ENCODE measurements at places on chromosomes 6 and 20.

DNA sequence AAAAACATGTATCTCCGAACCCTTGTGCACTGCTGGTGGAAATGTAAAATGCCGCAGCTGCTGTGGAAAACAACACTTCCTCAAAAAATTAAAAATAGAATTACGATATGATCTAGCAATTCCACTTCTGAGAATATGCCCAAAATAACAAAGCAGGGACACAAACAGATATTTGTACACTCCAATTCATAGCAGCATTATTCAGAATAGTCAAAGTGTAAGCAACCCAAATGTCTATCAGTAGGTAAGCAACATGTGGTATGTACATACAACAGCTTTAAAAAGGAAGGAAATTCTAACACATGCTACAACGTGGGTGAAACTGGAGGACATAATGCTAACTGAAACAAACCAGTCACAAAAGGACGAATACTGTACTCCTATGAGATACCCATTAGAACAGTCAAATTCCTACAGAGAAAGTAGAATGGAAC lies 5.7 kb upstream of the RAB5IF start:
- DNase-seq = no peak

DNA sequence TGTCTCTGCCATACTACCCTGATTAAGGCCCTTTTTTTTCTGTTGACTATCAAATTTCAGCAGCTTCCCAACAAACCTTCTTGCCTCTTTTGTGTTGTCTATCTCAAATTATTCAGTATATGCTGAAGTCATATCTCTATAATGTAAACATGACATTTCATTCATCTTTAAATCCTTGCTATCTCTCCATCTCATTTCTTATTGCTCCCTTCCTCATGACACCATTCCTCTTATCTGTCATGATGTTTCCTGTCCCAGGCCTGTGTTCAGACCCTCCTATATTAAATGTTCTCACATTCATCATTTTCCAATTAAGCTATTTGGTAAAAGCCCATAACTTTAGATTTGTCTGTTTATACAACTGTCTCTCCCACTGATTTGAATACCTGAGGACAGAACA lies 482.6 kb downstream of the EPM2A start:
- DNase-seq = no peak

DNA sequence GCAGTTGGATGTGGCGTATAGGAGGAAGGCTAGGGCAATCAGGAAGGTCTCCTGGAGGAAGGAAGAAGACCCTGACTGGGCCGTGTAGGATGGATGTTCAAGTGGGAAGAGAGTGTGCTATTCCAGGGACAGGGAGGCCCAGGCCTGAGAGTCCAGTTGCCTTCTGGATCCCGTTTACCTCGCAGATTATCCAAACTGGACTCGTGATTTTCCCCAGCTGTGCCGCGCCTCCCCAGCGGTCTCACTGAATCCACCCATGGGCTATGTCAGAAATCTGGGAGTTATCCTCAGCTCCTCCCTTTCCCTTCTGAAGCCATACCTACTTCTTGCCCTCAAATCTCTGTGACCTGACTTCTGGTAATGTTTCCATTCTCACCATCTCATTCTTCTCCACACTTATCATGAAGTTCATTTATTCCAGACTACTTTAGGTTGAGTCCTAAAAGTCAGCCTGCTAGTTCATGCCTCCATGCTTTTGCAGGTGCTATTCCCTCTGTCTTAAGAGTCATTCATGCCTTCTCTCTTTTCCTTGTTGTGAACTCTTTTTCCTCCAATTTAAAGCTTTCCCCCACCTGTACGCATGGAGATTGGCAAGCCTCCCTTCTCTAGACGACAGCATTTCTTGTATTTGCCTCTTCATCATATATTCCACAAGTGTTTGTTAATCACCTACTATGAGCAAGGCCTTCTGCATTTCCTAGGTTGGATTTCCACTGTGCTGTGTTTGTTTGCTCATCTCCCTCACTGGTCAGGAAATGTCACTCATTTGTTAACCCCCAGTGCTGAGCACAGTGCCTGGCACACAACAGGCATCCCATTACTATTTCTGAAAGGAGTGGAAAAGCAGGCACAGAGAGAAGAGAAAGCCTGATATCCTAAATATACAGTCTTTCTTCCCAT lies 2.7 kb downstream of the SDCBP2 start:
- DNase-seq = no peak

DNA sequence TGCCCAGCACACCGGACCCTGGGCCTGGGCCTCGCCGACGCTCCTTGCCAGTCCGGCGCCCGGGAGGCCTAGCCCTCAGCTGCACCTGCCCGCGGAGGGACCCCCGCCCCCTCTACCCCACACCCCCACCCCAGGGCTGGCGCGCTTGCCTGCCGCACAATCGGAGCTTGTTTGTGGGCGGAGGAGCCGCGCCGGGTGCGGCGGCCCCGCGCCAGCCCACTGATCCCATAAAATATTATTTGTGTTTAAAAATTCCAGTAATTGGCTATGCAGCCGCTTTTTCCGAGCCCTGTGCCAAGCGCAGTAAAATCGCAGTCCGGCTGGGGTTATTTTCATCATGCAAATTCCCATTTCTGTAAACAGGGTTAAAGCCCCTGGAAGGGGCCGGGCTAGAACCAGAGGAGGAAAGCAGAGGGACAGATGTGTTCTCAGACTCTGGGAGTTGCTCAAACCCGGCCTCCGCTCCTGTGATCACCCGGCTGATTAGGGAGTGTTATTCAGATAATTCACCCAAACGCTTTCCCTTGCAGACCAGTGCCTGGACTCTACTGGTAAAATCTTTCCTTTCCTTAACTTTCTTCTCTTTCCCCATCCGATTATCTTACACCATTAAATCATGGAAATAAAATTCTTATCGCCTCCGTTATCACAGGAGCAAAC lies 93.1 kb downstream of the NCR2 start:
- DNase-seq = no peak

DNA sequence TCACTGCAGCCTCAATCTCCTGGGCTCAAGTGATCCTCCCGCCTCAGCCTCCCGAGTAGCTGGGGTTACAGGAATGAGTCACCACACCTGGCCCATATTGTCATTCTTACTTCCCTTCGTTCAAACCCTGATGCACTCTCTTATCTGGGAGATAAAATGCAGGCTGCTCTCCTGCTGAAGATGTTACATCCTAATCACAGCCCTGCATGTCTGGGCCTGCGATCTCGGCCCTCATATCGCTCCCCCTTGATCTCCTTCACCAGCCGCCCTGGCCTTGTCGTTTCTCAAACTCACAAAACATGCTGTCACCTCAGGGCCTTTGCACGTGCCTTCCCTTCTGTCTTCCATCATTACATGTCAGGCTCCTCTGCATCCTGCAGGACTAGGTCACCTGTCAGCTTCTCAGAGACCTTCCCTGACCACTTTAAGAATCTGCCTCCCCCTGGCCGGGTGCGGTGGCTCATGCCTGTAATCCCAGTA lies 8.8 kb upstream of the C20orf203 start:
- no peak for DNase-seq

GRCh38 chr20:4147319-4147718 lies 132.0 kb upstream of the RNF24 start:
- no peak for DNase-seq

DNA sequence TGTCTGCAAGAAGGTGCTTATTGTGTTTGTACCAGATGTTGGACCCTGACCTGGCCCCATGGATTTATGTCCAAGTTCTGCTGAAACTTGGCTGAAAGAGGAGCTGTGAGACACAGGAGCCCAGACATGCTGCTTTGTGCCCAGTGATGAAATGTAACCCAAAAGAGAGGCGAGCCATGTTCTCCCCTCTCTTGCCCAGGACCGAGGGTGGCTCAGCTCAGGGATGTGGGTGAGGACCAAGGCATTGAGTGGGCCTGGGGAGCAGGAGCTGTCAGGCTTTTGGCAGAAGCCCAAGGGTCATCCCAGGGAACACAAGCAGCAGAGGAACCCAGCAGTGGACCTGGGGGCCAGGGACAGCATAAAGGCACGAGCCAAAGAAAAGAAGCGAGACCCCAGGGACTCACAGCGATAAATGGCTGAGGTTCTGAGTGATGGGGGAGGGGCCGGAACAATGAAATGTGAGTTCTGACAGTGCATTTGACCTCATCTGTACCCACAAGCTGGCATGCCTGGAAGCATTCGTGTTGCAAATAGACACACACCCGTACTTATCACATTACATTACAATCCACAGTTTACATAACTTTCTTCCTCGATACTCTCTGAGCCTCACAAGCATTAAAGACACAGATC lies 363.4 kb upstream of the JARID2 start:
- DNase-seq = no peak

DNA sequence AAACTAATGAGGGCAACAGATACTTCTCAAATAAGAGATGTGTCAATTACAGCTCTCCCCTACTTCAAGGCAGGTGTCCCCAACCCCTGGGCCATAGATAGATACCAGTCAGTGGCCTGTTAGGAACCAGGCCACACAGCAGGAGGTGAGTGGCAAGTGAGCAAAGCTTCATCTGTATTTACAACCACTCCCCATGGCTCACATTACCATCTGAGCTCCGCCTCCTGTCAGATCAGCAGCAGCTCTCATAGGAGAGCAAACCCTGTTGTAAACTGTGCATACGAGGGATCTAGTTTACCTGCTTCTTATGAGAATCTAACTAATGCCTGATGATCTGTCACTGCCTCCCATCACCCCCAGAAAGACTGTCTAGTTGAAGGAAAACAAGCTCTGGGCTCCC lies 422.1 kb downstream of the GJA1 start:
- no peak for DNase-seq

- DNase-seq = peak; percentile 19
These were observed 143.8 kb downstream of the UNC5CL start for GRCh38 chr6:40894962-40895799.

GRCh38 chr20:568673-569415 lies 25.3 kb upstream of the CSNK2A1 start:
- no peak for DNase-seq

GRCh38 chr6:10303608-10304506 lies 111.0 kb downstream of the TFAP2A start:
- no peak for DNase-seq
